ENCODE measurements at places on chromosomes 3 and 15. TPM values are rescaled to one million over a fixed set of nuclear protein-coding genes. Genes with fewer than 3 reads are reported as not detected.

DNA sequence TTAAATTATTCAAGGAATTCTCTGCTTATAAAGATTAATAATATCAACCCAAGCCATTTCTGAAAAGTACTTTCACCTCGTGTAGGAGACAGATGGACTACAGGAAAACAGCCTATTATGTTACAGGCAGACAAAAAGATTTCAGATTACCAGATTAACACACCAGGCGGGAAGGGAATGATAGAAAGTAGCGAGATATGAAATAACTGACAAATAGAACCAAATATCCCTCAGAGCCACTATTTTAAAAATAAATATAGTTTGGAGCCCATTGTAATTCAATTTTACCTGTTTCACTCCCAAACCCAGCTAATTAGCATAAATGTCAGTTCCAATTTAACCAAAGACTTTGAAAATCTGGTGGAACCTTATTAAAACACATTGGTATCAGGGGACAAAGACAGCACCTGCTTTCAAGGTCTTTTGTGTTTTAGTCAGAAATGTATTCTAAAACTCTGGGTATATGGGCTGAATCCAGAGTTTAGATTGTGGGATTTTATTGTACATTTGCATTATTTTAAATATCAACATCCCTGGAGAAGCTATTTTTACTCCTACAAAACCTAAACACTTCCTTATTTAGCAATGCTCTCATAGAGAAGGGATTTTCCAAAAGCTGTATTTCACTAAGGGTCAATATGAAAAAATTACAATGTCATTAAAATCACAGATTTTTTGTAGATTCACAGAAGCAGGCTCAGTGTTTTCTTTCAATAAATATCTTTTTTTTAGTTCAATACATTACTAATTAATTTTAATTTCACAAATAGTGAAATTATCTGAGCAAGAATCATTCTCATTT lies 138.4 kb downstream of the TNIK start:
- no peak for DNase-seq

DNA sequence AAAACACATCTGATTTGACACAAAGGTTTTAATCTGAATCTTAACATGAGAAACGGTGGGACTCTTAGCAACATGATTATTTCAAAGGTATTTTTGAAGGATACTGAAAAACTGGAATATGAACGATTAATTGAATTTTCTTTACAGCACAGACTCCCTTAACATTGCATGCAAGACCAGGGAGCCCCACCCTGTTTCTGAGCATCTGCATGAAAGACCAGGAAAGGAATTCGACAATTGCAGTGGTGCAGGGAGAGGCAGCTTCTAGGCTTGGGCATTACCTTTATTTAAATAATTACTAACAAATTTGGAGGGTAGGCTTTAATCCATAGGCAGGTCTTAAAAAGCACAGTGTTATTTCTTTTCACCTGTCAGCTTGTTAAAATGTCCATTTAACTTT lies 240.6 kb upstream of the TOPAZ1 start:
- no peak for DNase-seq

GRCh38 chr3:9727041-9727595 lies 4.4 kb upstream of the BRPF1 start:
- DNase-seq = no peak

DNA sequence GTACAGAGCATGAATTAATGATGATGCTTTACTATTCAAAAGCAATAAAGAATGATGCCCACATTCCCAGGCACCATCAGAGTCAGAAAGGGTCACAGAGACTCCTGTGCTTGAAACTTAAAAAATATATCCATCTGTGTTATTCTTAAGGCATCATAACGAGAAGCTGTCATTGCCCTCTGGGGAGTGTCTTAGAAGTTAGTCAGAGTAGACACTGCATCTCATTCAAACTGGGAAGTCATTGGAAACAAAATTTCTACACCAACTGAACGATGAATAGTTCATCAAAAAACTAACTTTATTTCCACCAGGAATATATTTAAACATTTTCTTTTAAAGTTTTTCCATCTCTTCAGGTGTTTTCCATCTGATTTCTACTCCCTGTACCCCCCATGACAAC lies 122.9 kb downstream of the RFTN1 start:
- no peak for DNase-seq

GRCh38 chr15:85541744-85542143 lies 161.3 kb downstream of the AKAP13 start:
- DNase-seq = no peak

DNA sequence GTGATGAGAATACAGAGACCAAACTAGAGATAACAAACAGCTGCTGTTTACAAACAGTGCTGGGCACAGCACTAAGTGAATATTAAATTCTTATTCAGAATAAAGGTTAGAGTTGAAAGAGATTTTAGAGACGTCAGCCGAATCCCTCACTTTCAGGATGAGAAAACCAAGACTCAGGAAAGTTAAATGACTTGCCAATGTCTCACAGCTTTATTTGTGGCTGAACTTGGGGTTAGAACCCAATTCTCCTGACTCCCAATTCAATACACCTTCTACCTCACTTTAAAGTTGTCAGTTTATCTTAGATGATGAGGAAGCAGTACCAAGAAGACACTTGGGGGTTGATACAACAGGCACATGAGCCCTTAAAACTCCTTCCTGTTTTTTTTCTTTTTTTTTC lies 180.9 kb downstream of the GAP43 start:
- no peak for DNase-seq

- no peak for DNase-seq
These were observed 397.5 kb downstream of the ZIC4 start for GRCh38 chr3:147008886-147009285.

DNA sequence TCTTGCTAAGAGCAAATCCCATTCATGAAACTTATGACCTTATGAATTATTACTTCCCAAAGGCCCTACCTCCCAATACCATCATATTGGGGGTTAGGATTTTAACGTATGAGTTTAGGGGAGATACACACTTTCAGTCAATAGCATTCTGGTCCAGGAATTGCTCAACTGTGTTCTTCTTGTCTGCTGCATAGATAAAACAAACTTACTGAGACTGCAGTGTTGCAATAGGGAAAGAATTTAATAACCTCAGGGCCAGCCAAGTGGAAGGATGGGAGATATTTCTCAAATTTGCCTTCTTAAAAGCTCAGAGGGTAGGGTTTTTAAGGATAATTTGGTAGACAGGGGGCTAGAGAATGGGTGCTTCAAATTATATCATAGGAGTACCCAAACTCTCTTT lies 625.8 kb downstream of the OTOL1 start:
- DNase-seq = no peak

DNA sequence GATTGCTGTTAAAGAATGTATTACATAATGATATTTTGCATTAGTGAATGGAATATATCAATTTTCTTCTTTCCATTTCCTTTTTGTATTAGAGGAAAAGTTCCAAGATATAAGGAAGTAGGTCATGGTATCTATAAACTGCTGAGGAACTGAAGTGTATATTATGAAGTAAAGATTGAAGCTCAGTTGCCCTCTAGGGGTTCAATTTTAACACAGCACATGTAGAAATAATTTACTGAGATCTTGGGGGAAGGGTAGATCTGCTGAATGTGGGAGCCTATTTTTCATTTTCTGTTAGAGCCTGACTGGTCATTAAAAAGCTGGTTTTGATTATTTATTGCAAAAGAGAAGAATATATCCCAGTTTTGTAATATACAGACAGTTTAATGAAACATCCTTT lies 45.2 kb downstream of the CMC1 start:
- no peak for DNase-seq

GRCh38 chr3:197445896-197446699 lies 109.7 kb downstream of the BDH1 start:
- no peak for DNase-seq

GRCh38 chr3:53823026-53823955 lies 22.9 kb downstream of the CHDH start:
- peak; percentile 39 for DNase-seq

DNA sequence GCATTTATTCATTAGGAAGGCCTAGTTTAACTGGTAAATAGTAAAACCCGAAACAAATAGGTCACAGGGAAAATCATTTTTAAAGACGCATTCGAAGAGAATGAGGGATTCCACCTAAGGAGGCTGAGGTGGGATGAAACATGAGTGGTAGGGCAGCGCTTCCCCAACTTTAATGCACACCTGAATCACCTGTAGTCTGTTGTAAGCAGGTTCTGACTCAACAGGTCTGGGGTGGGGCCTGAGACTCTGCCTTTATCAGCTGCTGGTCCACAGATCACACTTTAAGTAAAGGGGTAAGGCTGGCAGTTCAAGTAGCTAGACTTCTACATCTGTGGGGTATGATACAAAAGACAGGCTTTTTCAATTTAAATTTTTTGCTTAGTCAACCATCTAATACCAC lies 223.5 kb upstream of the UBE2E2 start:
- DNase-seq = no peak

DNA sequence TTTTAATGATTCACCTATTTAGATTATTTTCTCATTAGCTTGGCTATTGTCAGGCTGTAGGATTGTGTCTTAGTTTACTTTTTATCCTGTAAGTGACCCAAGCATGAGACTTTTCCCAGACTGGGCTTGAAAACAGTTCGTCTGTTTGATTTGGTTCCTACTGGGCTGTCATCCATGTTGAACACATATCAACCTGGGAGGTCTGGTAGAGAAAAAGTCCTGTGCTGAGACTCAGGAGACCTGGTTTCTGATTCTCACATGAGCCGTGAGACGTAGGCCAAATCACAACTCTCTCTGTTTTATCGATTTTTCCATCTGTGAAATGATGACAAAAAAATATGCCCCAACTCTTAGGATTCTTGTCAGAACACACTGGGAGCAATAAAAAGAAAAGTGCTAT lies 98.8 kb upstream of the GALNT15 start:
- no peak for DNase-seq

- DNase-seq = no peak
These were observed 161.1 kb downstream of the OR4M2 start for GRCh38 chr15:22241451-22241850.

DNA sequence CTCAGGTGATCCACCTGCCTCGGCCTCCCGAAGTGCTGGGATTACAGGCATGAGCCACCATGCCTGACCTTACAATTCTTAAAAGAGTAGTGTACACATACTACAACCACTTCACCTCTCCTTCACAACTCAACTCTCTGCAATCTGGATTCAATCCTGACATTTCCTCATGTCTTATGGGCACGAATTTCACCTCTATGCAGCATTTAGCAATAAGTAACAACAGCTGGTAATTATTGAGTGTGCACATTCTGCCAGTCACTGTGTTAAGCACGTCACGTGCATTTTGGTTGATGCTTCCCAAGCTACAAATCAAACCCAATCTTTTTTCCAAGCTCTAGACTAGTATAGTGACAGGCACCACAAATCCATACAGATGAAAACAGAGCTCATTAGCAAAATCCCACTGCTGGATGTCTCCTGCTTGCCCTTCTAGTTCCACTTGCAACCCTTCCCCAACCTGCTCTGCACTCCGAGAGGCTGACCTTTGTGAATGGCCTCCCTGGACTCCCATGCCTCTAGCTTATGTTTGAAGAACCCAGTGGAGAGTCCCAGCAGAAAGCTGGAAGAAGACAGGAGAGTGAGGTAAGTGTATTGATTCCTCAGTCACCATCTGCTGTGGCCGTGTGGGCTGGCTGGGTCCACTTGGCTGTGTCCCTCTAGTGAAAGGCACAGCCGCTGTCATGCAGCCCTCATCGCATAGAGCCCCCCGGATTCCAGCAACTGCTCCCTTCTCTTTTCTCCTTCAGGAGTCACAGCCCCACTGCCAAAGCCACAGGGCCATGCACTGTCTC lies 176.5 kb downstream of the MEX3B start:
- DNase-seq = no peak

- DNase-seq = no peak
These were observed 9.5 kb downstream of the MAPK6 start for GRCh38 chr15:52028431-52029093.

- no peak for DNase-seq
These were observed 67.5 kb downstream of the TFG start for GRCh38 chr3:100776746-100777145.

DNA sequence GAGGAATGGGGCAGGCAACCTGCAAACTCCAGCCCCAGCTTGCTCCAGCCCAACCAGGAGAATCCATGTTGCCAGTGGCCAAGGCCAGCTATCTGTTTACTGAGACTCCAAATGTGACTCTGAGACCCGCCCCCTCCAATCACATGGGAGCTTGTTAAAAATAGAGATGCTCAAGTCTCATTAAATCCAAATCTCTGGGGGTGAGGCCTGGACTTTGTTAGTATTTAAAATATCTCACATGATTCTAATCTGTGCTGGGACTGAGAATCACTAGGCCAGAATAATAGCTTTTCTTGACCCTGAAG lies 224.2 kb upstream of the TBL1XR1 start:
- DNase-seq = no peak

Gene CPA3
- 10.5 TPM for total RNA-seq

Gene SERPINI2
- total RNA-seq = 0.55 TPM

Gene WNT5A
- 152 TPM for total RNA-seq

Gene PRKCD
- total RNA-seq = 82.2 TPM

Gene SLC51B
- total RNA-seq = not detected

Gene SCN11A
- total RNA-seq = 34.5 TPM

Gene ABHD6
- total RNA-seq = 8.3 TPM

Gene SCN5A
- 3.5 TPM for total RNA-seq
